ENCODE measurements at places on chromosomes 16 and 17.

- DNase-seq: no peak
These were observed 16.4 kb upstream of the SEC14L1 start for GRCh38 chr17:77124192-77124889.

DNA sequence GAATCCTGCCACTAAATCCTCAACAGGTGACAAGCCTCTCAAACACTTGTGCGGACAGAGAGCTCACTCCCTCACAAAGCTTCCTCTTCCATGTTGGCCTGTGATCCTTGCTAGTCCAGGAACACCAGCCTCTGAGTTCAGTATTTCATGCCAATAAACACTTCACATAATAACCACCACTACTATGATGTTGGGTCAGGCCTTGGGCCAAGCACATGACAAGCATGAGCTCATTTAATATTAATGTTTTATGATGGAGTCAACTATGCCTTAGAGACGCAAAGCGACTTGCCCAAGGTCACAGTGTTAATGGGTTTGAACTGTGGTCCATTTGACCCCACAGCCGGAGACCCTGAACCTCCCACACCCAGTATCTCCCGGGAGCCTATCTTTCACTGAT, 129.1 kb downstream of the GAS7 start:
- no peak for DNase-seq

DNA sequence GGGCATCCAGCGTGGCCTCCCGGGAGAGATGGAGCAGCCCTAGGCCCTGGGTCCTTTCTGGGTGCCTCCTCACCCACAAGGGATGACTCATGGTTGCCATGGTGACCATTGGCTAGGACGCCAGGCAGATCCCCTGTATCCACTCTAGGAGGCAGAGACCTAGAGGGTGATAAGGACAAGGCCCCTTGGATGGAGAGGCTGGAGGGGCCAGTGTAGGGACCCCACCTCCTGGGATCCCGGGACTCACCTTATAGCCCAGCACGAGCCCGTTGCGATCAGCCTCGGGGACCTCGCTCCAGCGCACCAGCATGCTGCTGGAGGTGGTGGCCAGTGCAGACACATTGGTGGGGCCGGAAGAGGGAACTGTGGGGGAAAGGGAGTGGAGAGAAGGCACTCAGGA, 82.2 kb upstream of the CDC42EP4 start:
- DNase-seq: no peak

DNA sequence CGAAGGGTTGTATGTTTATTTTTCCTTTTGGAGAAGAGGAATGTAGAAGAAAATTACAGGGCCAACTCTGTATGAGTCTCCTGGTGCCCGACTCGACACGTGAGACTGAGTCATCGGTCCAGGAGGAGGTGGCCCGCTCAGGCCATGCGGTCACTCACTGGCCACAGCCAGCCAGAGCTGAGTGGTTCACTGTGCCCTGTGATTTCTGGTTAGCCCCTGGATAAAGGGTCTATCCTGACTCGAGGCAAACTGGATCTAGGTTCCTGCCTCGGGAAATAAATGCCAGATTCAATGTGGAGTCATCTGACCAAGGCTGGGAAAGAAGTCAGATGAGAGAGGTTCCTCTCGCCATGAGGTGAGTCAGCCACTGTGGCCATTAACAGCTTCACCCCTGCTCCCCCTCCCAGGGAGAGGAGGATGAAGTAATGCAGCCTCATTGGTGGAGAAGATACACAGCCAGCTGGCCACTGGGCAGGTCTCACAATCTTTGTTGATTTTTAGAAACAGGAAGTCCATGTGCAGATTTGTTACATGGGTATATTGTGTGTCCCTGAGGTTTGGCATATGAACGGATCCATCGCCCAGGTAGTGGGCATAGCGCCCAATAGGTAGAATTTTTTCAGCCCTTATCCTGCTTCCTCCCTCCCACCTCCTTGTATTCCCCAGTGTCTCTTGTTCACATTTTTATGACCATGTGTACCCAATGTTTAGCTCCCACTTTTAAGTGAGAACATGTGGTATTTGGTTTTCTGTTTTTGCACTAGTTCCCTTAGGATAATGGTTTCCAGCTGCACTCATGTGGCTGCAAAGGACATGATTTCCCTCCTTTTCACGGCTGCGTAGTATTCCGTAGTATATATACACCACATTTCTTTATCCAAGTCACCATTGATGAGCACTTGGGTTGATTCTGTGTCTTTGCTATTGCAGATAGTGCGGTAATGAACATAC, 21.7 kb upstream of the USP36 start:
- DNase-seq: no peak

DNA sequence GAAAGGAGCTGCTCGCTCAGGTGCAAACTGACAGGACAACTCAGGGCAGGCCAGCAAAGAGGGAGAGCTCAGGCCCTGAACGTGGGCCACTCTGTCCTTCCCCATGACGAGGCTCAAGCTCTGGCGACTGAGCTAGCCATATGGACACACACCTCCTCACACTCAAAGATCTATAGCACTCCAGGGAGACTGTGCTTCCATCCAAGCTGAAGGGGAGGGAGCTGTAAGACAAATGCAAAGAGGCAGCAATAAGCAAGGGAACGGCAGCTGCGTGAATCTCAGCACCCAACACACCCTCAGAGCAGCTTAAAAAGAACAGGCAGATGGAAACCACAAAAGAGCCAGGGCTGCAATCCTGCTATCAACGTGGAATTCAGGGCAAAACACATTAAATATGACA, 13.5 kb downstream of the NUDT16L1 start:
- no peak for DNase-seq

GRCh38 chr16:85570735-85571562, 42.2 kb upstream of the GSE1 start:
- no peak for DNase-seq

GRCh38 chr16:22888791-22889190, 74.8 kb downstream of the HS3ST2 start:
- no peak for DNase-seq

DNA sequence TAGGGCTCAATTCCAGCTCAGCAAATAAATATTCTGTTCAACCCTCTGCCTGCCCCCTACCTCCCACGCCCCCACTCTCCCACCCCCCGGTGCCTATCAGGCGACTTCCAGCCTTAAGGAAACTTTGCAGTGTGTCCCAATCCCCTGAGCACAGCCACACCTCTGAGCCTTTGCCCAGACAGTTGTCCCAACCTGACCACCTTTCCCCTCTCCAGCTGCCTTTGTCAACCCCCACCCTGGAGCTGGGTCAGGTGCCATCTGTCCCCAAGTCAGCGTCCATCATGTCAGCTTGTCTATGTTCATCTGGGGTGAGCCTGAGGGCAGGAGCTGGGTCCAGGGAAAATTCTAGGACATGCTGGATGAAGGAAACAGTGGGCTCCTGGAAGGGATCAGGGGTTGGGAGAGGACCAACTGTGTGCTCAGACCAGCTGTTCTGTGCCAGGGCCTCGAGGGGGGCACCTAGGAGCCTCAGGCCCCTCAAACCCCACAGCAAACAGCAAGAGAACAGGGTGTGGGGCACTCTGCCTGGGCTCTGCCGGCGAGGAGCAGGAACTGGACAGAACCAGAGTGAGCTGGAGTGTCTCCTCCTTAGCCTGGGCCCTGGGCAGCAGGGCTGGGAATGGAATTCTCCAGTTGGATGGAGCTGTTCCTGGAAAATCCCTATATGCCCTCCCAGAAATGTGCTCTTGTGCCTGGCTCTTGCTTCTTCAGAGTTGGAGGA, 17.8 kb downstream of the CDH16 start:
- no peak for DNase-seq

GRCh38 chr16:70746040-70746707, 54.8 kb downstream of the VAC14 start:
- DNase-seq: no peak

- DNase-seq: no peak
These were observed 7.4 kb upstream of the EEF2K start for GRCh38 chr16:22198547-22199293.

- no peak for DNase-seq
These were observed 13.0 kb downstream of the GUCY2D start for GRCh38 chr17:8015236-8015956.

GRCh38 chr17:58215685-58216084, 3.4 kb downstream of the MKS1 start:
- DNase-seq: no peak

DNA sequence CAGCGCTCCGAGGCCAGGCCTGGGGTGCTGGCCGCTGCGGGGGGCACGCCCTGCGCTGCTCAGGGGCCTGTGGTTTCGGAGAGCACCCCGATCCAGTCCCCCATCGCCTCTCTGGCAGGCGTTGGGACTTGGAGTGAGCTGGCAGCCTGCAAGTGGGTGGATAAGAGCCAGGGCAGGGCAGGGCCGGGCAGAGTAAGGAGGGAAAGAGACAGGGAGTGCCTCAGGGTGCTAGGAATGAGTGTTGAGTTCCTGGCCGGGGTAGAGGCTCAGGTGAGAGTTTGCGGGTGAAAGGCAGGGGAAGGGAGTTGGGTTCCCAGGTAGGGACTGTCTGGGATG, 1.3 kb downstream of the CDH13 start:
- no peak for DNase-seq

GRCh38 chr16:546909-547770, 13.1 kb upstream of the PRR35 start:
- no peak for DNase-seq

- no peak for DNase-seq
These were observed 401.1 kb downstream of the UTP18 start for GRCh38 chr17:51661403-51661802.

- DNase-seq: no peak
These were observed 498 bp upstream of the CLEC10A start for GRCh38 chr17:7080456-7081041.

DNA sequence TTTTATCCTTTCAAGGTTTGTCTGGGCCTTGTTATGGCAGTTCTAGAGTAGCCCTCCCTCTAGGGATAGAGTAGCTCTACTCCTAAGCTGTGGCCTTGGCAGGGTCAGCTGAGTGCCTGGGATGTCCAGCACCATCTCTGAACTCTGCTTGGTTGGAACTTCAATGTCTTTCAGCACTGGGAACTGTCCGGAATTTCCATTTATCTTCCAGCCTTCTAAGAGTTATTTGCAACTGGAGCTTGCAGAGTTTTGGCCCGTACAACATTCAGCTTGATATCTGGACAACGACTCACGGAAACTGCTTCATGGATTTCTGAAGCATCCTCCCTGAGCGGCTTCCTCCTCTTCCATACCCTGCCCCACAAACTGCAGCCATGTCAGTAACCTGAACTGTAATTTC, 22.9 kb downstream of the MMD start:
- no peak for DNase-seq

GRCh38 chr16:26816266-26816665, 250.5 kb upstream of the C16orf82 start:
- no peak for DNase-seq

DNA sequence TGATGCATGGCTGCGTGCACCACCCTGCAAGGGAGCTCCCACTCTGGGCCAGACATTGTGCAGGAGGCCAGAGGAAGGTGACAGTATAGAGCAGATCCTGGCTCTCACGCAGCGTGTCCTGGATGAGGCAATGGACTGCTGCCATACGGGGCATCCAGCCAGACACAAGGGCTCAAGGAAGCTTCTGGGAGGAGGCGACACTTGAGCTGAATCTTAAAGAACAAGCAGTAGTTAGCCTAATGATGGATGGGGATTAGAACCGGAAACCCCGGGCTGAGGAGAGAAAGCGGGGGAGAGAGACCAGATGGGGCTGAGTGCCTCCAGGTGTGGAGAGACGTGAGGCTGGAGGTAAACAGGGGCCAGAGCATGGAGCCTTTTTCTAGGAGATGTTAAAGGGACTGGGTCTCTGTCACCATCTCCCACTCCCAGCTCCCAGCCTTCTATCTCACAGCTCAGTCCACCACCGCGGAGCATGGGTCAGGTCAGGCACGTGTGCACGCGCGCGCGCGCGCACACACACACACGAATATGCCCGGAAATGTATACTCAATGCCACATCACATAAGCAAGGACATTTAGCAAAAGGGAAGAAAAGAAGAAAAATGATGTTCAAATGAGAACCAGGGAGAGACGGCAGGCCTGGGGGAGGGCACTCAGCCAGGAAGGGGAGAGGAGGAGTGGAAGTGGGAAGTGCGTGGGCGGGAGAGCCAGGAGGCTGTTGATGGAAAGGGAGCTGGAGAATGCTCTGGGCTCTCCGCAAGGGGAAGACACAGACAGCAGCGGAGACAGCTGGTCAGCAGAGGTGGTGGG, 46.3 kb downstream of the CCDC42 start:
- DNase-seq: no peak

DNA sequence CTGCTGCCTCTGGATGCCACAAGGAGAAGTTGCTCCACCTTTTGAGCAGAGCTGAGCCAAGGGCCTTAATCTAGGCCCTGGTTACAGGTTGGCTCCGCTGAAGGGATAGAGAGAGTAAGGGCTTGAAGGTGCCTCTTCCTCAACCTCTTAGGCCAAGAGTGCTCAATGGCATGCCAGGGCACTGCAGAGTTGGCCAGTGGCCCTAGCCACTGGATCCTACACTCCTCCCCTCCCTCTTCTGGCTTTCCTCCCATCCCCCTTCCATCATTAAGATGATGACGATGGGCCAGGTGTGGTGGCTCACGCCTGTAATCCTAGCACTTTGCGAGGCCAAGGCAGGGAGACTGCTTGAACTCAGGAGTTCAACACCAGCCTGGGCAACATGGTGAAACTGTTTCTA, 50.5 kb downstream of the MYO18A start:
- no peak for DNase-seq

DNA sequence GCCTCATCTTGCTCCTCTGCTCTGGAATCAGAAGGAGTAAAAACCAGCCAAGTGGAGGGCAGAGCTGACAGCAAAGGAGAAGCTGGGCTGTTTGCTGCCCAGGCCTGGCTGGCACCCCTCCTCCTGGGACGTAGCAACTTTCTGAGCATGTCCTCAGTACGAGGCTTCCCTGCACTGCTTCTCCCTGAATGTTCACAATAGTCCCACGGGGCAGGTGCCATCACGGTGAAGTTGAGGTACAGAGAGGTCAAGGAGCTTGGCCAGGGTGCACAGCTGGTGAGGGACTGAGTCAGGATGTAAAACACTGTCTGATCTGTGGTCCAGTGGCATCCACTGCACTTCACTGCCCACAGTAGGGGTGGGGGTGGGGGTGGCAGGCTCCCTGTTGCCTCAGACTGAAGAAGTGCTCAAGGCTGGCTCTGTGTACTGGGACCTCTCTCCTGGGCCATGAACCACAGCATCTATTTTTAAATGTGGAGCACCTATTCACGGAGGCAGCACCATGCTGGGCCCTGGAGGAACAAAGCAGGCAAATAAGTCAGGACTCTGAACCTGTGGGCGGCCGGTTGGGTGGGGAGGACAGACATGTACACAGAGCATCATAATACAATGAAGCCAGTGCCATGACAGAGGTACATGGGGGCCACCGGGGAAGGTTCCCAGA, 369.5 kb downstream of the SEC14L1 start:
- no peak for DNase-seq

DNA sequence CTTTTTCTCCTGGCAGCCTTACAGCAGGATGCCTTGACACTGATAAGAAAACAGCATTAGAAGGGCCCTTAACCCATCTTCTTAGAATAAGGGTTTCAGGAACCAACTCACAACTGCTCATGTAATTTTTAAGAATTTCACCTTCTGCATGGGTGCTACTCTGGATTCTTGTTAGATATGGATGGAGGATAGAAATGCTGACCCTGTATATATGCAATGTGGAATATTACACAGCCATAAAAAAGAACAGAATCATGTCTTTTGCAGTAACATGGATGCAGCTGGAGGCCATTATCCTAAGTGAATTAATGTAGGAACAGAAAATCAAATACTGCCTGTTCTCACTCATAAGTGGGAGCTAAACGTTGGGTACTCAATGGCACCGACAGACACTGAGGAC, 423.5 kb downstream of the CA10 start:
- no peak for DNase-seq

- DNase-seq: no peak
These were observed 2.3 kb downstream of the SPACA3 start for GRCh38 chr17:32993977-32994376.
